ENCODE measurements at places on chromosomes 2 and 18. TPM values are rescaled to one million over a fixed set of nuclear protein-coding genes. Genes with fewer than 3 reads are reported as not detected.
A peak's percentile ranks its signal among the peaks of the same experiment; 100 is the strongest.

DNA sequence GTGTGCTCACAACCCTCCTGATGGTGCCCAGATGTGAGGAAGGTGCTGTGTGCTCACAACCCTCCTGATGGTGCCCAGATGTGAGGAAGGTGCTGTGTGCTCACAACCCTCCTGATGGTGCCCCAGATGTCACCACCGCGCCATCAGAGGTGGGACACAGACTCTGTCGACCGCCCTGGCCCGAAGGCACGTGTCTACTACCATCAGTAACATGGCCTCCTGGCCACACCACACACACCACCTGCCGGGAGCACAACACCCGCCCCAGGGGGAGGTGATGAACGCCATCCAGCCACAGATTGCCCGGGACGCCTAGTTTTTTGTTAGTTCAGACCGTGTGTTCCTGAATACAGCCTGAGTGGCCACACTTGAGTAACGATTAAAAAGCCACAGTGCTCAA is 24.5 kb downstream of the HDAC4 start:
- no peak for ATAC-seq
- H3K4me3 ChIP-seq = no peak overlapping the region
- H3K36me3 ChIP-seq = no peaks in the 10 kb centered on the region
- no peak overlapping the region for H3K27ac ChIP-seq
- peaks cover 3% of the 10 kb centered on the region for H3K4me1 ChIP-seq

GRCh38 chr2:240595381-240596079 is 9.0 kb downstream of the CAPN10 start:
- H3K36me3 ChIP-seq = peaks cover 98% of the 10 kb centered on the region
- no peak overlapping the region for H3K4me3 ChIP-seq
- no peaks in the 10 kb centered on the region for H3K27me3 ChIP-seq
- no peak for ATAC-seq
- no peaks in the 10 kb centered on the region for H3K4me1 ChIP-seq
- peak overlapping the region; percentile 53 for H3K27ac ChIP-seq

Gene MAL
- total RNA-seq = 21.3 TPM

DNA sequence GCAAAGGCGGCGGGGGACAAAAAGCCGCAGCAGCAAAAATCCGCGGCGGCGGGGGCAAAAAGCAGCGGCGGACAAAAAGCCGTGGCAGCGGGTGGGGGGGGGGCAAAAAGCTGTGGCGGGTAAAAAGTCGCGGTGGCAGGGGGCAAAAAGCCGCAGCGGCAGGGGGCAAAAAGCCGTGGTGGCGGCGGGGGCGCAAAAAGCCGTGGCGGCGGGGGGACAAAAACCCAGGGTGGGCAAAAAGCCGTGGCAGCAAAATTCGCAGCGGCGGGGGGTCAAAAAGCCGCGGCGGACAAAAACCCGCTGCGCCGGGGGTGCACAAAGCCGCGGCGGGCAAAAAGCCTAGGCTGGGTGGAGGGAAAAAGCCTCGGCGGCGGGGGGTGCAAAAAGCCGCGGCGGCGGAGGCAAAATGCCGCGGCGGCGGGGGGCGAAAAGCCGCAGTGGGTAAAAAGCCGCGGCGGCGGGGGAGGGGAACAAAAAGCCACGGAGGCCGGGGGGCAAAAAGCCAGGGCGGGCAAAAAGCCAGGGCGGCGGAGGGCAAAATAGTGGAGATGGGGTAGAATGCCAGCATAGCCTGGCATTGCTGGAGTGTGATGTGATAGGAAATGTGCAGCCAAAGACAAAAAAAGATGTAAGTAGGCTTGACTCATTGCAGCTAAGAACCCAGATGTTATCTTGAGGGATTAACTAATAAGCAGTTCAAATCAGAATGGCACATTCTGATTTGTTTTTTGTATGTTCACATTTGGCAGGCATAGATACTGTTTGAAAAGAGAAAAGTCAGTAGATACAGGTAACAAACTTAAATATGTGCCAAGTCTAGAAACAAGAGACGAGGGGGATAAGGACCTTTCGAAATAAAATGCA is 1076.3 kb downstream of the RPIA start:
- H3K4me3 ChIP-seq = no peak overlapping the region
- H3K27me3 ChIP-seq = peaks cover 61% of the 10 kb centered on the region
- H3K4me1 ChIP-seq = no peaks in the 10 kb centered on the region
- H3K27ac ChIP-seq = no peak overlapping the region
- no peak for ATAC-seq

Gene TUBA3E
- total RNA-seq = not detected

DNA sequence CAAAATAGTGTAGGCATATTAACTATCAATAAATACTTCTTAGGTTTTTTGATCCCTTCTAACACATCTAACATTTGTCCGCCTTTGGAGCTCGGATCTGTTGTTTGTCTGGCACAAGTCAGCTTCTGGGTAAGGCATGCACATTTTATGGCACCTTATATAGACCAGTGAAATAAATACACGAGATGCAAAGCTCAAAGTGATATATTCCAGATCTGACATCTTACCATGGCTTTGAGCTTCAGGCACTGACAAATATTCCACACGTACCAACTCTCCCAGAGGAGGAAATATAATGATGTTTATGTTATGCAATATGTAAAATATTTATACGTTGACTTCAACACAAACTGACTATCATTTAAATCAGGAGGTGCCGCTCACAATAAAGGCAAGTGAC is 430.1 kb upstream of the SMIM21 start:
- no peak for ATAC-seq
- no peaks in the 10 kb centered on the region for H3K36me3 ChIP-seq
- no peaks in the 10 kb centered on the region for H3K27me3 ChIP-seq
- no peaks in the 10 kb centered on the region for H3K4me1 ChIP-seq

DNA sequence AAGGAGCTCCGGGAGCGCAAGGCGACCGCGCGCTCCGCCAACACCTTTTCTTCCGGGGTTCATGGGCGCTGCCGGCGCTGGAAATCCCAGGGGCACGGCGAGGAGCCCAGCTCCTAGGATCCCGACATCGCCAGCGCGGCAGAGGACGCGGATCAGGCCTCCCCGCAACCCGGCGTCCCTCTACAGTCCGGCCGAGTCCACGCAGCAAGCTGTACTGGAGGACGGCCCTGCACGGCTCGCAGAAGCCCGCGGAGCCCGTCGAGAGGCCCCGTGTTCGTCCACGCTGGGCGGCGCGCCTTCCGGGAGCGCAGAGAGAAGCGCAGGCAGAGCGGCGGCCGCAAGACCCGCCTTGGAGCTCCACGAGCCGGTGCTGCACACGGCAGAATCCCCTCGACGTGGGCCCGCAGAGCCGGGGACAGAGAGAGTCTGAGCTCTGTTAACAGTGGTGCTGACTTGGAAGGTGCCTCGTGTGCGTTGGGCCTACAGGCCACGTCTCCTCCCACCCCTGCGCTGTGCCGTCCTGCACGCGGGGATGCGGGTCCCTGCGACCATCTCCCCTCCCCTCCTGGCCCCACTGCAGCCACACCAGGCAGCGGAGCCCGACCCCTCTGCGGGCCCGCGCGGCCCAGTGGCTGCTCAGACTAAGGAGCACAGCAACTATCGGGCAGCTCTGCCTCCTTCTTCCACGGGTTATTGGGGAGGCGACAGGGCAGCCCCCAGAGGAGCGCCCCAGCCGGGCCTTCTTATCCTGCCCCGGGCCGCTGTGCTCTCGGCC is 28.1 kb upstream of the PTPN2 start:
- no peak for ATAC-seq
- no peaks in the 10 kb centered on the region for H3K36me3 ChIP-seq
- H3K27me3 ChIP-seq = peaks cover 26% of the 10 kb centered on the region
- no peak overlapping the region for H3K27ac ChIP-seq

Gene TXNDC2
- total RNA-seq = not detected

Gene SAG
- not detected for total RNA-seq

DNA sequence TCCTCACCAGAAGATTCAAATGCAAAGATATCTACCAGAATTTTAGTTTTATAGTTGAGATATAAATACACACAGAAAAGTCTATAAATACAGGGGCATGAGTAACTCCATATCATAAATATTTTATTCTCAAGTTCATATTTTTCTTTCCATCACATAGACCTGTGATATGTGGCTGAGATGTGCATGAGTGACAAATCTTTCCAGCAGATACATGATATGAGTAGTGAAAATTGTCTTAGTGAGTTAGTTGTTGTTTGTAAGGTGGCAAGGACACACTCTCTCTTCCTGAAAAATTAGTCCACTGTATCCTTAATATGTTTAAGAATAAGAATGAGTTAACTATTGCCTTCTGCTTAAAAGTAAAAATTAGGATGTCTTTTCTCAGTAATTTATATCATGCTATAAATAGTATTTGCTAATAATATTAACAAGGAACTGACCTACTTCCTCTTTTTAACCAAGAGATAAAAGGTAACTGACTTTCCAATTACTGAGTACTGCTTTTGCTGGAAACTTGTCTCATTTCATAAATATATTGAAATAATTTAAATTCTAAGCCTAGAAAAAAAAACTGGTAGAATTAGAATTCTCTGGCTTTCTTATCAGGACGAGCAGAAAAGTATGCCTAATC is 85.2 kb upstream of the SESTD1 start:
- no peaks in the 10 kb centered on the region for H3K36me3 ChIP-seq
- H3K4me3 ChIP-seq = no peak overlapping the region
- H3K4me1 ChIP-seq = peaks cover 27% of the 10 kb centered on the region
- no peak overlapping the region for H3K27ac ChIP-seq
- no peaks in the 10 kb centered on the region for H3K27me3 ChIP-seq

GRCh38 chr2:39234754-39235153 is 9.0 kb downstream of the CDKL4 start:
- no peaks in the 10 kb centered on the region for H3K36me3 ChIP-seq
- H3K4me1 ChIP-seq = no peaks in the 10 kb centered on the region
- H3K4me3 ChIP-seq = no peak overlapping the region
- no peak overlapping the region for H3K27ac ChIP-seq
- ATAC-seq = no peak
- H3K27me3 ChIP-seq = no peaks in the 10 kb centered on the region

DNA sequence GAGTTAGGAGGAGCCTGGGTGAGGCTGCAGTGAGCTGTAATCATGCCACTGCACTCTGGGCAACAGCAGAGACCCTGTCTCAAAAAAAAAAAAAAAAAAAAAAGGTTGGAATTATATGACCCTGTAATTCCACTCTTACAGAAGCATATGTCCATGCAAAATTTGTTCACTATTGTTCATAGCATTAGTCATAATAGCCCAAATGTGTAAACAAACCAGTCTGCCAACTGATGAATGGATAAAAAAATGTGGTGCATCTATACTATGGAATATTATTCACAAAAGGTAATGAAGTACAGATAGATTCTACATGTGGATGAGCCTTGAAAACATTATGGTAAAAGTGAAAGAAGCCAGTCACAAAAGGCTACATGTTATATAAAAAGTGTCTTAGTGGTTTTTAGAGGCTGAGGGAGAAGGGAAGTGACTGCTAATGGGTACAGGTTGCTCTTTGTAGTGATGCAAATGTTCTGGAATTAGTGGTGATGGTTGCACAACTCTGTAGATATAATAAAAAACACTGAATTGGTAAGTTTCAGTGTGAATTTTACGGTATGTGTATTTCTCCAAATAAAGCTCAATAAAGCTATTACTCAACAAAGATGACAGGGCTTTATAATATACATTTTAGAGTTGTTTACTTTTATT is 9.4 kb downstream of the COA5 start:
- peaks cover 58% of the 10 kb centered on the region for H3K36me3 ChIP-seq
- no peaks in the 10 kb centered on the region for H3K27me3 ChIP-seq
- no peak for ATAC-seq
- no peak overlapping the region for H3K27ac ChIP-seq
- no peaks in the 10 kb centered on the region for H3K4me1 ChIP-seq
- no peak overlapping the region for H3K4me3 ChIP-seq

- no peak overlapping the region for H3K4me3 ChIP-seq
- no peaks in the 10 kb centered on the region for H3K36me3 ChIP-seq
- no peaks in the 10 kb centered on the region for H3K27me3 ChIP-seq
- no peak overlapping the region for H3K27ac ChIP-seq
- no peak for ATAC-seq
- peaks cover 9% of the 10 kb centered on the region for H3K4me1 ChIP-seq
Observed at GRCh38 chr2:74205113-74205512, 6.7 kb downstream of the MTHFD2 start.

Gene IAH1
- total RNA-seq = 73.0 TPM

- H3K27me3 ChIP-seq = no peaks in the 10 kb centered on the region
- peaks cover 19% of the 10 kb centered on the region for H3K4me1 ChIP-seq
- H3K36me3 ChIP-seq = no peaks in the 10 kb centered on the region
- H3K4me3 ChIP-seq = no peak overlapping the region
- peak overlapping the region; percentile 52 for H3K27ac ChIP-seq
Observed at GRCh38 chr2:101123795-101124471, 27.2 kb downstream of the TBC1D8 start.

GRCh38 chr2:43239981-43240765 is 13.8 kb upstream of the ZFP36L2 start:
- H3K27ac ChIP-seq = peak overlapping the region; percentile 51
- no peak overlapping the region for H3K4me3 ChIP-seq
- H3K36me3 ChIP-seq = no peaks in the 10 kb centered on the region

DNA sequence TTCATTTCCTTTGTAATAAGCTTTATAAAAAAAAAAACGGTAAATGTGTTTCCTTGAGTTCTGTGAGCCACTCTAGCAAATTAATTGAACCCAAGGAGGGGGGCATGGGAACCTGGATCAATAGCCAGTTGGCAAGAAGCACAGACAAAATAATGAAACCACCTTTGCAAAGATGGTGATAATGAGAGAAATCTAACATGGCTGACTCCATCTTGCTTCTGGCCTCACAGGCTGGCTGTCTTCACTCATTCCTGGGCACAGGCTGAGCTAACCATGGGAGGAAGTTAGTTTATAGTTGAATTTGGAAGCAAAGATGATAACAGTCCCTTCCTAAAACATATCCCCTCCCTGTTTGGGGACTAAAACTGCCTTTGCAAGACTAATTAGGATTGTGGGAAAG is 95.1 kb downstream of the B3GNT2 start:
- H3K4me1 ChIP-seq = peaks cover 17% of the 10 kb centered on the region
- no peak overlapping the region for H3K27ac ChIP-seq
- H3K36me3 ChIP-seq = no peaks in the 10 kb centered on the region
- no peaks in the 10 kb centered on the region for H3K27me3 ChIP-seq
- no peak overlapping the region for H3K4me3 ChIP-seq

DNA sequence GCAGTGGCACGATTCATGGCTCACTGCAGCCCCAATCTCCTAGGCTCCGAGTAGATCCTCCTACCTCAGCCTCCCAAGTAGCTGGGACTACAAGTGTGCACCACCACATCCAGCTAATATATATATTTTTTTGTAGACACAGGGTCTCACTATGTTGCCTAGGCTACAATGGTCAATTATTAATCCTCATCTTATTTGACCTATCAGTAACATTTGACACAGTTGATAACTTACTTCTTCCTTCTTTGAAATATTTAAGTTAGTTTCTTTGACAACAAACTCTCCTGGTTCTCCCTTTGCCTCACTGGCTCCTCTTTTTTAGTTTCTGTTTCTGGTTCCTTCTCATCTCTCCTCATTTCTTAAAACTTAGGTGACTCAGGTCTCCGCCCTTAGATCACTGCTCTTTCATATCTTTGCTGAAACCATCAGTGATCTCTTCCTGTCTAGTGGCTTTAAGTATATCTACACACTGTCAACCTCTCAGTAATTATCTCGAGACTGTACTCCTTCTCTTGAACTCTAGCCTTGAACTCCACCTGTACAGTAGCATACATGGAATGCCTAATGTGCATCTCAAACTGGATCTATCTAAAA is 11.5 kb downstream of the PGAP1 start:
- no peaks in the 10 kb centered on the region for H3K27me3 ChIP-seq
- H3K27ac ChIP-seq = no peak overlapping the region
- no peak for ATAC-seq
- no peak overlapping the region for H3K4me3 ChIP-seq

Gene FOXI3
- not detected for total RNA-seq

Gene NYAP2
- total RNA-seq = 0.13 TPM

- no peaks in the 10 kb centered on the region for H3K4me1 ChIP-seq
- H3K27ac ChIP-seq = no peak overlapping the region
- H3K36me3 ChIP-seq = peaks cover 4% of the 10 kb centered on the region
- H3K27me3 ChIP-seq = no peaks in the 10 kb centered on the region
- H3K4me3 ChIP-seq = no peak overlapping the region
Observed at GRCh38 chr18:8163286-8163959, 445.8 kb upstream of the RAB12 start.

Gene L3MBTL4
- 0.46 TPM for total RNA-seq

All from gastroesophageal sphincter (tissue), 4 donors.